HCEC 1CT (cell line): ENCODE measurements at places on chromosomes 2 and 18.

GRCh38 chr18:46274266-46274665 is 170.1 kb downstream of the HAUS1 start:
- no peak for DNase-seq

DNA sequence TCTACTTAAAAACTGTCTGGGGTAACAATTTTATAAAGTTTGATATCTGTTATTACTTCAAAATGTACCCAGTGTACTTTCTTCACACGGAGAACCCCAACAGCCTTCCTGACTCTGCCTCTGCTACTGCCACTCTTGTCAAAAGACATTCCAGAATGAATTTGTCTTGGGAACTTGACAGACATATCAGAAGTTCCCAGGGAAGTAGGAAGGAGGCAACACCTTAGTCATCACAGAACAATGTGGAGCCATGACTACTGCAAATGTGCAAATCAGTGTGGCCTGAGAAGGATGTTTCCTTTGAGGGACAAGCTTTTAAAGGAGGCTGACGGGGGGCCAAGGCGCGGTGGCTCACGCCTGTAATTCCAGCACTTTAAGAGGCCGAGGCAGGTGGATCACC is 133.8 kb upstream of the RNF152 start:
- DNase-seq = peak; percentile 46

DNA sequence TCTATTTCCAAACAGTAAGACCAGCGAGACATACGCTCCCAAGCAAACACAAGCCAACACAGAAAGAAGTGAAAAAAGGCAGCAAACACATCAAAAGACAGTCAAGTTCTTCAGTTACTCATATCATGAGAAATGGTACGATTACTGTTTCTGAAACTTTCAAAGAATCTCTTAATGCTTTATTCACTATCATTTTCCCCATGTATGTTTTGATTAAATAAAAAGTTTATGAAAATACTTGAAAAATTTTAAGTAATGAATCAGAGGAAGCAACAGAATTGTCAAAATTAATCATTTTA is 114.9 kb downstream of the HDAC4 start:
- DNase-seq = no peak

DNA sequence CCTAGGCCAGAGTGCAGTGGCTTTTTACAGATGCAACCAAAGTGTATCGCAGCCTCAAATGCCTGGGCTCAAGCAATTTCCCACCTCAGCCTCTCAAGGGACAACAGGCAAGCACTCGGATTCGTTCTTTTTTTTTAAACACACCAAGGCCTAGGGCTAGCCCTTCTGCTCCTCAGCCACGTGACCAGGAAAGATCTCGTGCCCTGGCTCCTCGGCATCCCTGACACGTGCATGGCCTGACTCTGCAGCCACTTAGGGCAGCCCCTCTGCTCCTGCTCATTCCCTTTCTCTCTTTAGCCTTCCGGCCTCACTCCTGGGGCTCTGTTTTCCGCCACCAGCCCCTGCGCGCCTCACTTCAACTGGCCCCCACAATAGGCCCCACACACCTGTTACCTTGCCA is 18.4 kb downstream of the FAM178B start:
- no peak for DNase-seq
